ENCODE measurements at places on chromosomes 13 and 19. TPM values are rescaled to one million over a fixed set of nuclear protein-coding genes. Genes with fewer than 3 reads are reported as not detected.
A peak's percentile ranks its signal among the peaks of the same experiment; 100 is the strongest.

Gene NDUFA3
- total RNA-seq: 79.5 TPM

Gene MBD3L2
- total RNA-seq: not detected

Gene SIGLEC14
- total RNA-seq: not detected

Gene ATP1A3
- total RNA-seq: 22.4 TPM

Gene KASH5
- total RNA-seq: 0.52 TPM

Gene ANKRD24
- total RNA-seq: 1.1 TPM

Gene ZNF709
- 5.7 TPM for total RNA-seq

Gene KCNJ14
- total RNA-seq: 0.69 TPM

Gene SHISA7
- not detected for total RNA-seq

Gene KLF5
- total RNA-seq: 1.9 TPM

Gene DACH1
- total RNA-seq: not detected

GRCh38 chr13:112972867-112973576, 4.0 kb downstream of the MCF2L start:
- no peak overlapping the region for H3K27ac ChIP-seq
- no peaks in the 10 kb centered on the region for H3K36me3 ChIP-seq
- no peak for DNase-seq
- H3K27me3 ChIP-seq: no peaks in the 10 kb centered on the region
- no peaks in the 10 kb centered on the region for H3K4me1 ChIP-seq
- H3K4me3 ChIP-seq: no peak overlapping the region

- H3K4me3 ChIP-seq: no peak overlapping the region
- H3K4me1 ChIP-seq: no peaks in the 10 kb centered on the region
- H3K27ac ChIP-seq: no peak overlapping the region
- peaks cover 6% of the 10 kb centered on the region for H3K36me3 ChIP-seq
Observed at GRCh38 chr13:45258334-45258675, 57.5 kb upstream of the KCTD4 start.

DNA sequence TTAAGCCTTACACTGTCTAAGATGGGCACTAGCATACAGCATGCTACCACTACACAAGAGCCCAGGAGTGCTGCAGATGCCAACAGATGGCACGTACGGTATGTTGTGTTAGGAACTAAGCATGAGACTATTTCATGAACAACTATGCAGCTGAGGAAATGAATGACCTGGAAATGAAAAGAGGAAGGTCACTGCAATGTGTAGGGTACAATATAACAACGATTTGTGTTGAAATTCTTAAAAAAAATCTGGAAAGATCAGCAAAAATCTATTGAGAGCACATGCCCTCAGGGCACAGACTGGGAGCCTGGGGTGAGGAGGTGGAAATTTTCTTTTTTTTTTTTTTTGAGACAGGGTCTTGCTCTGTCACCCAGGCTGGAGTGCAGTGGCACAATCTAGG, 14.4 kb downstream of the HAUS8 start:
- no peaks in the 10 kb centered on the region for H3K4me1 ChIP-seq
- H3K27me3 ChIP-seq: no peaks in the 10 kb centered on the region
- no peak overlapping the region for H3K4me3 ChIP-seq
- no peak for DNase-seq
- peaks cover 33% of the 10 kb centered on the region for H3K36me3 ChIP-seq

DNA sequence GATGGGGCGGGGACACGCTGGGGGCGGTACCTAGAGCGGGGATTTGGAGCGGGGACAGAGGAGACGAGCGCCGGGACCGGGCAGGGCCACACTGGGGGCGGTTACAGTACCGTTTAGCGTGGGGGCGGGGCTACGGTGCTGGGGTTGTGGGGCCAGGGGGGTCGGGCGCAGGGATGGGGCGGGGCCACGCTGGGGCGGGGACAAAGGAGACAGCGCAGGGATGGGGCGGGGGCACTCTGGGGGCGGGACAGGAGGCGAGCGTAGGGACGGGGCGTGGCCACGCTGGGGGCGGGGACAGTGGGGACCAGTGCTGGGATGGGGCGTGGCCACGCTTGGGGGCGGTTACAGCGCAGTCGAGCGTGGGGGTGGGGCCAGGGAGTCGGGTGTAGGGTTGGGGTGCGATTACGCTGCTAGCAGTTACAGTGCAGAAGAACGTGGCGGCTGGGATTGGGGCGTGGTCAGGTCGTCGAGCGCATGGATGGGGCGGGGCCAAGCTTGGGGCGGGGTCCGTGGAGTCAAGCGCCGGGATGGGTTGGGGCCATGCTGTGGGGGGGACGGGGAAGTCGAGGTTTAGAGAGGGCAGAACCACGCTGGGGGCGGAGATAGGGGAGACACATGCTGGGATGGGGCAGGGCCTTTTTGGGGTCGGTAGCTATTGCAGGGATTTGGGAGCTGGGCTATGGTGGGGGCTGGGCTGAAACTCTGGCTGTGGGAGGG, 660 bp downstream of the ALKBH7 start:
- peaks cover 9% of the 10 kb centered on the region for H3K4me1 ChIP-seq
- no peaks in the 10 kb centered on the region for H3K27me3 ChIP-seq
- H3K4me3 ChIP-seq: peak overlapping the region; percentile 91
- peak; percentile 99 for DNase-seq
- H3K36me3 ChIP-seq: no peaks in the 10 kb centered on the region

GRCh38 chr13:48828962-48829411, 146.7 kb upstream of the FNDC3A start:
- peaks cover 38% of the 10 kb centered on the region for H3K4me1 ChIP-seq
- H3K36me3 ChIP-seq: no peaks in the 10 kb centered on the region
- DNase-seq: peak; percentile 91
- peak overlapping the region; percentile 88 for H3K27ac ChIP-seq
- peak overlapping the region; percentile 39 for H3K4me3 ChIP-seq

- H3K4me3 ChIP-seq: no peak overlapping the region
- no peaks in the 10 kb centered on the region for H3K36me3 ChIP-seq
- no peaks in the 10 kb centered on the region for H3K4me1 ChIP-seq
- H3K27me3 ChIP-seq: no peaks in the 10 kb centered on the region
Observed at GRCh38 chr13:104872153-104872552, 1663.3 kb downstream of the EFNB2 start.

DNA sequence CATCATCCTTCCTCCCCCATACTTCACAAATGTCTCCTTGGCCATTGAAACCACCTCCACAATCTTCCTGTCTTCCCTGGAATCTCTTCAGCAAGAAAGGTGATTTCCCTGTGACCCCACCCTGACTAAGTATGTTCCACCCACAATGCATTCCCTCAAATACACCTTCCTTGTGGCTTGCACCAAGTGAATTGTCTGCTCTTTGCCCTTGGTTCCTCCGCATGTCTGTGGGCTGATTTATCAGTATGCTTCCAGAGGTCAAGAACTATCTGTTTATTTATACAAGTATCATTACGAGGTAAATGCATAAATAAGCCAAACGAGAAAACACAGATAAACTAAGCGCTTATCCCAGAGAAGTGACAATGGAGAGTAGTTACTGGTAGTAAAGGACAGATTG, 45.4 kb upstream of the POMP start:
- H3K27ac ChIP-seq: no peak overlapping the region
- H3K36me3 ChIP-seq: no peaks in the 10 kb centered on the region
- no peaks in the 10 kb centered on the region for H3K27me3 ChIP-seq

DNA sequence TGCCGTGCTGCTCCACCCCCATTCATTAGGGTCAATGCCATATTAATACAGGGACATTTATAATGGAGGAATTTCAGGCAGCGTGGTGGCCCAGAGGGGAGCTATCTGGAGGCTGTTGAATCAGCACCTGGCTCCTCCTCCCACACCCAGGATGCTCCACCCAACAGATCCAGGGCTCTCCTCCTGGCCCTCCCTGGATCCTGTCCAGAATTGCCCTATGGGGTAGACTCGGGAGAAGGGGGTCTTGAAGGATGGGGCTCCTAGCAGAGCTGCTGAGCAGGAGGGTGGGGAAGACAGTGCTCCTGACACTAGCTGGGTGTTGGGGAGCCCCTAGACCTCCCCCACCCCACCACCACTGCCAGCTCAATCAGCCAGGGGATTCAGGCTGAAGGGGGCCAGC, 5.2 kb upstream of the OR10H5 start:
- no peak for DNase-seq
- H3K36me3 ChIP-seq: no peaks in the 10 kb centered on the region
- H3K27me3 ChIP-seq: no peaks in the 10 kb centered on the region
- H3K4me1 ChIP-seq: no peaks in the 10 kb centered on the region

DNA sequence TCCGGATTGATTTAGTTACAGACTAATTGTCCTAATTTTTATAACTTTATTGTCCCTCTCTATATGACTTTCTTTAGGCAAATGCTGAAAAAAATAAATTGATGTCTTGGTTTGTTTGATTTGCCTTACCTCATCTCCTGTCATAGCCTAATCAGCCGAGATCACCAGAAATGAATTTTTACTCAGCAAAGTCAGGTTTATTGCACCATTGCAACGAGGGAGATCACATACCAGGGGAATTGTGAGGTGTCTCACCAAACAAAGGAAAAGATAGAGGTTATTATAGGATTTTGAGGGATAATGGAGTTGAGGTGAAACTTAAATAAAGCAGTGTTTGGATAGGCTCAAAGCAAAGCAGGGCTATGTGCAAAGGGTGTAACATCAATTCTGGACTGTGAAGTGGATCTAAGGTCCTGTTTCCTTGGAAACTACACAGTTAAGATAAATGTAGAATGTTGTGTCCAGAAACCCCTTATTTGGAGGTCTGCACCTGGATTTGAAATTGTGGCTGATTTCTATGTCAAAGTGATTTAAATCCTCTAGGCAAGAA, 372.6 kb downstream of the OXGR1 start:
- H3K4me3 ChIP-seq: no peak overlapping the region
- DNase-seq: no peak
- H3K36me3 ChIP-seq: no peaks in the 10 kb centered on the region
- no peaks in the 10 kb centered on the region for H3K27me3 ChIP-seq
- H3K4me1 ChIP-seq: no peaks in the 10 kb centered on the region

DNA sequence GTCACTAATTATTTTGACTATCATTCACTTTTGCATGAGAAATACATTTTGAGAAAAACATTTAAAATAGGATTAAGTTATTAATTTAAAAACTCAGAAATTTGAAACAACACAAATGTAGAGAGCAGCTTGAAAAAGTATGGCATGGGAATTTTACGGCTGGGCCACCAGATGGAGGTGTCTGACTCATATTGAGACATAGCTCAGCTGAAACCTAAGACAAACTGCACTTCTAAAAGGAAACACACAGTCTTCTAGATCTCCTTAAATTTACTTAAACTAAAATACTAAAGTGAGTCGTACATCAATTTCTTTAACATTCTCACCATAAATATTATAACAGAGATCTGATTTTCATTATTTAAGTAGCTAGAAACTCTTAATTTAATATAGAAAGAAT, 41.9 kb upstream of the POSTN start:
- no peak overlapping the region for H3K4me3 ChIP-seq
- DNase-seq: peak; percentile 55
- H3K27ac ChIP-seq: no peak overlapping the region
- no peaks in the 10 kb centered on the region for H3K4me1 ChIP-seq

- H3K27me3 ChIP-seq: no peaks in the 10 kb centered on the region
- H3K27ac ChIP-seq: no peak overlapping the region
- H3K4me3 ChIP-seq: no peak overlapping the region
Observed at GRCh38 chr19:33814181-33815165, 17.8 kb downstream of the KCTD15 start.

DNA sequence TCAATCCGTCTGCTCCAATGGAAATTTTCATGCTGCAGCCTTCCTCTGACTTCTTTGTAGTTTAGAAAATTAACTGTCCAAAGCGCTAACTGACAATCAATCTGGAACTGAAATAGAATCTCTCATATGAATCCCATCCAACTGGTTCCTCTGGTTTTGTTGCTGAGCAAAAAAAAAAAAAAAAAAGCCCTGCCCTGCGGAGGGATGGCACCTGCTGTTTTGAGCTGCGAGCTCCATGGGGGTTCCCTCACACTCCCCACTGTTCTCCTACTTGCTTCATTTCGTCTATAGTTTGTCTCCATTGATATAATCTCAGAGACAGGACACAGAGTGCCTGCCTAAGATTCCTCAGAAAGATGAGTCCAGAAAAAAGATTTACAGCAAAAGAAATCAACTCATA, 33.4 kb downstream of the FAAP24 start:
- H3K27ac ChIP-seq: no peak overlapping the region
- no peaks in the 10 kb centered on the region for H3K36me3 ChIP-seq
- DNase-seq: no peak
- no peaks in the 10 kb centered on the region for H3K4me1 ChIP-seq

DNA sequence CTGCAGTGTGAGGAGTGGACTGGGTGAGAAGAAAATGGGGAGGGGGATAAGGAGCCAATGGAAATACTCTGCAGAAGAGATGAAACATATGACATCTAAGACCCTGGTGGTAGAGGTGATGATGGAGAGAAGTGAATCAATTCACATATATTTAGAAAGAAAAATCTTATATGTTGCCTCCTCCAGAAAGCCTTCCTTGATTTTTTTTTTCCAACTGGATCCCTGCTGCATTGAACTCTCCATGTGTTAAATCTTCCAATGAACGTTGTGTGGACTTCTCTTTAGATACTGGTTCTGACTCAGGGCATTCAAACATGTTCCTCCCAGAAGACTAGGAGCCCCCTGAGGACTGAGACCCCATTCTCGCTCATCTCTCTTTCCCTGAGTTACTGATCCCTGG, 348.3 kb downstream of the TSHZ3 start:
- H3K27ac ChIP-seq: no peak overlapping the region
- no peaks in the 10 kb centered on the region for H3K36me3 ChIP-seq
- no peak for DNase-seq

DNA sequence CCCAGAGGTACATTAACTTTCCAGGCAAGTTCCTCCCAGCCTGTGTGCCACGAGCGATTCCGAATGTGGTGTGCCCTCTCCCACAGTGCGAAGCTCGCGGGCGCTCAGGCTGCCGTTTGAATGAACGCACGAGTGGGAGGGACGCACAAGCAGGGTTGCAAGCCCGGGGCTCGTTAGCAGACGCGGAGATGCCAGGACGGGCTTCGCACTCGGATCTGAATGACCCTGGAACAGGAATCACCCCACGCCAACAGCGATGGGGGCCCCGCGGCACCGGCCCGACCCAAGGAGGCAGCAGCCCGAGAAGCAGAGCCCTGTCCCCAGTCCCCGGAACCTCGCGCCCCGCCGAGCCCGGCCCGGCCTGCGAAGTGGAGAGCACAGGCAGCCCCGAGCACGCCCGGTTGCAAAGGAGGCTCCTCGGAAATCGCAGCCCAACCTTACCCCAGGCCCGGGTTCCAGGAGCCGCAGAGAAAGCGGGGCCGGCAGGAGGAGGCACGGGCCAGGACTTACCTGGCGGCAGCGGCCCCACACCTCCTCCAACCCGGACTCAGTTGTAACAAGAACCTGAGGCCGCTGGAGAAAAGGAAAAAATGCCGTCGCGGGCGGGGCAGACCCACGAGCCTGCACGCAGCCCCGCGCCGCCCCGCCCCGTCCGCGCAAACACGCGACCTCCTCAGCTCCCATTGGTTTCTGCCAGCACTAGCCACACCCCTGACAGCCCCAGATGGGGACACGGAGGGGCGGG, at the start of gene SLC25A30:
SLC25A30 (minus strand) TSS at position 584 of the 745 bp plus-strand sequence. CDS start 6,948 bp downstream, outside the sequence.
- H3K27ac ChIP-seq: no peak within 1 kb of the TSS
- H3K4me1 ChIP-seq: peaks cover 22% of the 10 kb centered on the region
